Mesothelial cell of epicardium (in vitro differentiated cells): ENCODE measurements at places on chromosomes 5 and 9. TPM values are rescaled to one million over a fixed set of nuclear protein-coding genes. Genes with fewer than 3 reads are reported as not detected.

DNA sequence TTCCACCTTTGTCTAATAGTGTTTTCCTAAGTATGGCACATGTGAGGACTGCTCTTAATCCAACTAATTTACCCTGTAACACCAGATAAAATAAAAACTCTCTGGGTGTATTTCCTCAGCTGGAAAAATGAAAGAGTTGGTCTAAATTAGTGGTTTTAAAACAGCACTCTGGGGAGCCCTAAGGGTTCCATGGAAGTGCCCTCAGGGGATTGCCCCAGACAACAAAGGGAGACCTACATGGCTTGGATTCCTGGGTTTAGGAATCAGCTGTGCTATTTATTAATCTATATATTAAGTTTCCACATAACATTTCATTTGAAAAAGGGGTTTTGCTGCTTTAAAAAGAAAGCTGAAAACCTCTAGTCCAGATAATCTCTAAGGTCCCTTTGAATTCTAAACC is 20.2 kb downstream of the ADAMTS6 start:
- no peak for DNase-seq

DNA sequence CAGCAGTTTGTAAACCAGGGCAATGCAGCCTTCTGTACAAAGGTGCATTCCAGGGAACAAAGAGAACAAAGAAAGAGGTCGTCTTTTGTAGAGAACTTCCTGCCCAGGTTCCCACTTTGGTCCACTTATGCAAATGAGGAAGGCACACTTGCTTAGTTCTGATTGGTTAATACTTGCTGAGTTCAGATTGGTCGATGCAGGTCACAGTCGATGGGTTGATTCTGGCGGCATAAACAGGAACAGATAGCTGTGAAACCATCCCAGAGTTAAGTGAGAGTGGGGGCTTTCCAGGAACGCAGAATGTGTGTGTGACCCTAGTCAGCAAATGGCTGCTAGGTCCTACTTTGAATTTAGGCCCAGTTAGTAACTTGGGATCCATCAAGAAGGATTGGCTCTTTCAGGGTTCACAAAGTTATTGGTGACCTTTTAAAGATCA is 1.8 kb upstream of the ADAMTS13 start:
- no peak for DNase-seq

DNA sequence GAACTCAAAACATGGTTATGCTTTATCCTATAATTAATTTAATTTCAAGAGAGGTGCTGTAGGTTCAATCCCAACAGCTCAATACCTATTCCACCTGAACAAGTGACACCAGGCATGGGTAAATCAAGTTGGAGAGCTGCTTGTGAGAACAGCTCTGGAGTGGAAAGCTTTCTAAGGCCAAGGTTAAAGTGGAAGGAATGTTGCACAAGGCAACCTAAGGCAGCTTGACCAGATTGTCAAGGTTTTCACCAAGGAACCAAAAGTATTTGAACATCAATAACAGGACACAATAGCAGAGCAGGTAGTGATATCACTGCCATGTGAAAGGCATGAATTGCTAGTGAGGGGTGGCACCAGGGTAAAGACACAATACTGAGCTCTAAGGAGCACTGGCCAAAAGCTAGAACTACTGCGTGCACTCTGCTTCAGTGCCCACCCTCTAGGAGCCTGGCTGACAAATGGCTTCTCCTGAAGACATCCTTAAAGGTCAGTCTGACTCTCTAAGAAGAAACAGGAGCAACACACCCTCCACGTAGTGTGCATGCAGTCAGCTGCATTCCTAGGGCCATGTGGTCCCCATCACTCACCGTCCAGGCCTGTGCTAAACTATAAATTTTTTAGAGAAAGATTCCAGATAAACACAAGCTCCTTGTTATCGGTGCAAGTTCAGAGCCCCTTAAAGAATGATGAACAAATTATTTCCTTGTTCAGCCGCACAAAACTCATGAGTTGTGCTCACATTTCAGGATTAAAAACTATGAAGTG is 677.7 kb upstream of the KLF4 start:
- no peak for DNase-seq

- DNase-seq = no peak
These were observed 814 bp downstream of the PLCXD3 start for GRCh38 chr5:41509399-41510175.

DNA sequence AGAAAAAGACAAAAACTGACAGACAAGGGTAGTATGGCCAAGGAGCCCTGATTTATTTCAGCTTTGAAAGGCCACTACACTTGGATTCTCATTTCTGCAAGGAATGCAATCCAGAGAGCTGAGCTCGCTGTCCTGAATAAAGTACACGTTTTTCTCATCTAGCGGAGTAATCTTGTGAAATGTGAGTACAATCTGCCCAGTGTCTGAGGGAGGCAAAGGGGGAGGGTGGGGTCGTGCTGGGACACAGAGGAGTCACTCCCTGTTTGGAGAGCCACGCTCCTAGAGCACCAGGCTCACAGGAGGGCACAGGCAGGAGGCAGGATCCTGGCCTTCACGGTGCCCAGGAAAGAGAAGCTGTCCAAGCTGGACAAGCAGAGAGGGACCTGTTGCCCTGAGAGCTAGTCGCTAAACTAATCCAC is 51.0 kb upstream of the IFNK start:
- no peak for DNase-seq

DNA sequence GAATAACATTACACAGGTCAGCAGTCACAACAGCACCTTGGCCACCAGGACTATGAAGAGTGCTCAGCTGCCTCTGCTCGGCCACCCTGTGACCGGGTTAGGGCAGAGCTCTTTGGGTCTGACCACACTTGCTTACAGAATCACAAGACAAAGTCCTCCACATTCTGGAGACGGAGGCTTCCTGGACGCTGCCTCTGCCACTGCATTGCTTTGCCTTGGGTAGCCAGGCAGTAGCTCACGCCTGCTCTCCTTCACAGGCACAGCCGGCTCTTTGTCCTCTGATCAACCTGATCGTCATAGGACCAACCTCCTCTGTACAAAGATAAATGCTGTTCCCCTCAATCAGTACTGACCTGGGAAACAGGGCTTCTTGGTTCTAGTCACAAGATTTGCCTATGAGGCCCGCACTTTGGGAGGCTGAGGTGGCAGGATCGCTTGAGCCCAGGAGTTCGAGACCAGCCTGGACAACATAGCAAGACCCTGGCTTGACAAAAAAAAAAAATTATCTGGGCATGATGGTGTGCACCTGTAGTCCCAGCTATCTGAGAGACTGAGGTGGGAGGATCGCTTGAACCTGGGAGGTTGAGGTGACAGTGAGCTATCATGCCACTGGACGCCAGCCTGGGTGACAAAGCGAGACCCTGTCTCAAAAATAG is 128.4 kb upstream of the IER5L start:
- DNase-seq = peak; percentile 11

DNA sequence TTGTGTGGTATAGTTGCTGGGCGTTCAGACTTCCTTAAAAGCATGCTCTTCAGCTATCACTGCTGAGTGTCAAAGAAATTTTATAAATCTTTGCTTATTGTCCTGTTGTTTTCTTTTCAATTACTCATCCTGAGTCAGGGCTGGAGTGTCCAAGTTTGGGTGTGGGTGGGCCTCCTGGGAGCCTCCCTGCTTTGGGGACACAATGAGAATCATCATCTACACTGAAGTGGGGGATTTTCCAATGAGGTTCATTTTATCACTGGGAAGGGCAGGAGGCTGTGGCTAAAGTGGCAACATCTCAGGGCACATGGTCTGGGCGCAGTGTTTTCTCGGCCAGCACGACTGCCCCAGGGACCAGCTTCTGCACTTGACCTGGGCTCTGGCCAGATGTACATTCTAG is 19.5 kb downstream of the GFPT2 start:
- no peak for DNase-seq

DNA sequence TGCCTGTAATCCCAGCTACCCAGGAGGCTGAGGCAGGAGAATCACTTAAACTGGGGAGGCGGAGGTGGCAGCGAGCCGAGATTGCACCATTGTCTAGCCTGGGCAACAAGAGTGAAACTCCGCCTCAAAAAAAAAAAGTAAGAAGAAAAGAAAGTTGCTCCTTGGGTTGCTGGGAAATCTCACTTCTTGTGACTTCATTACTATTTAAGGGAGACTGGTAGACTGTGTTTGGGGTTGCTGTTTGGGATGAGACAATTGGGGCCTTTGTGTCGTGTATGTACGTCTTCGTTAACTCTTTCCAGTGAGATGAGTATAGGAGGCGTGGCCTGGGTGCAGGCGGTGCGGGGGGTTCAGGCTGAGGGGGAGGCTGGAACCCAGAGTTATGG is 11.6 kb downstream of the NDST1 start:
- DNase-seq = no peak

DNA sequence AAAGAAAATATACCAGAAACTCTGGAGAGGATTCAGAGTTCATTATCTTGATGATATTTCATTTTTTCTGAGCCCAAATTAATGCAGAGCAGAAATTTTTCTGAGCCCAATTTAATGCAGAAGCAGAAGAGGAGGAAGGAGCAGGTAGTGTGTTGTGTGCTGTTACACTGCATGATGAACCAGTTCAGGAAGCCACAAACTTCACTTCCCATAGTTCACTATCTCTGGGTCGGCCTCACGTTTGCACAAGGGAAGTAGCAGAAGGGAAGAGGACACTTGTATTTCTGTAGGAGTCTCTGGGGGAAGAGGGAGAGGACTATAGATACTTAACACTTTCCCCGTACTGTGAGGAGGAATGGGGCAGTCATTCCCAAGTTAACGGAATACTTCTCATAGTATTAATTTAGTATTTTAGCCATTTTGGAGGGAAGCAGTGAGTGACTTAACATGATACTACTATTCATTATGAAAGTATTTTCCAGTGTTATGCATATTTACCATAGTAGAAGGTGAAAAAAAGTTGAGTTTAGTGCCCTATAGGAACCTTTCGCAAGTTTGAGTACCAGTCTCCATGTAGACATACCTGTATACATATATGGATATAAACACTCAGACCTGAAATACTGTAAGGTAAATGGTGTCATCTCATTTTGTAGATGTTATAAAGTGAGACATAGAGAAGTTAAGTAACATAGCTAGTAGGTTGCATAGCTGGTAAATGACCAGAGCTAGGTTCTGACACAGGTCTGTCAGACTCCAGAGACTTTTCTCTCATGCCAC is 30.0 kb downstream of the XPA start:
- DNase-seq = no peak

GRCh38 chr9:36971935-36972488 is 62.1 kb downstream of the PAX5 start:
- DNase-seq = no peak

GRCh38 chr9:124511891-124512805 is 4.9 kb upstream of the NR5A1 start:
- DNase-seq = no peak

DNA sequence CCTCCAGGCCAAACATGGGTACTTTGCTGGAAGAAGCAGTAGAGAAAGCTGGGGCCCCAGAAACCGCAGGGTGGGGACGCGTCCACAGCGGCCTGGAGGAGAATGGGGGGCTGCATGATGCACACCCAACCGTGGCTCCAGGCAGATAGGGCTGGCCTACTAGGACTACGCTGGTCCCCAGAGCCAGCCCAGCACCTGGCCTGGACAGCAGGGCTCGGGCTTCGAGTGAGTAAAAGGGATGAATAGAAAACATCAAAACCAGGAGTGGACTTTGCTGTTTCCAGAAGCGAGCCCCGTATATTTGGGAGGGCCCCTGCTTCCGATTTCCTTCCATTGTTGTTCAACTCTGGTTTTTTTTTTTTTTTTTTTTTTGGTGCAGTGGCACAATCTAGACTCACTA is 30.7 kb downstream of the DBH start:
- no peak for DNase-seq

Gene DNM1
- 86.8 to 98.6 TPM (median 89.2 TPM) in 3 replicates for total RNA-seq

DNA sequence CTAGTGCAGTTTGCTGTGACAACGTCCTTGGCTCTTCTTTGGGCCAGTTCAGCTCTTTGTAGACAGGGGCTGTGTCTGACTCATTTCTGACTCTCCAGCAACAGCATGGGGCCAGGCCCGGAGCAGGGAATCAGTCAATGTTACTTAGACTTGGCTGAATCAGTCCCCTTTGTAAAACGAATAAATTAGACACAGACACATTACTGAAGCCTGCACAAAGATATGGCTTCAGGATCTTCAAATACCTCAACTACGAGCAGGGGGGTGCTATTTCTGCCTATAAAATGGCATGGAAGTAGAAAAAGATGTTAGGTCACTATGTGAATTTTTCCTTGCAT is 204.7 kb downstream of the TTLL11 start:
- DNase-seq = no peak

- no peak for DNase-seq
These were observed 31.4 kb upstream of the ERAP1 start for GRCh38 chr5:96839071-96839592.

DNA sequence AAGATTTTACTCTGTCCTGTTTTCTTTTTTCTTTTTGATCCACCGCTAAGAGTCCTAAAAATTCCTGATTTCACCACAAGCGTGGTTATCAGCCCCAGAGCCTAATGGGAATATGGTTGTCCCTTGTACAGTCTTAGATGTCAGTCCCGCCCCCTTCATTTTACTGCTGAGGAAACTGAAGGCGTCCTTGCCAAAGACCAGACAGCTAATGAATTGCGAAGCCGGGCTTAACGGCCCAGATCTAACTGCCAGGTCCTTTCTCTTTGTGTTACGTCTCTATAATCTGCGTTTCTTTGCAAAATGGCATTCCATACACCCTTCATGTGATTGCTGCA is 497 bp downstream of the NSA2 start:
- no peak for DNase-seq

Gene CORO2A
- 5.9 to 6.3 TPM (median 5.9 TPM) in 3 replicates for total RNA-seq

- no peak for DNase-seq
These were observed 601.0 kb upstream of the ACO1 start for GRCh38 chr9:31783491-31783890.

- no peak for DNase-seq
These were observed 2.3 kb upstream of the SLC9A3 start for GRCh38 chr5:526456-527088.

- no peak for DNase-seq
These were observed 1.2 kb downstream of the ERCC8 start for GRCh38 chr5:60943624-60944023.

Gene SLC23A1
- not detected in 3 replicates for total RNA-seq

GRCh38 chr5:168039566-168040248 is 251.7 kb upstream of the WWC1 start:
- no peak for DNase-seq

Gene HAVCR2
- 0.84 to 1.2 TPM (median 0.86 TPM) in 3 replicates for total RNA-seq

- DNase-seq = no peak
These were observed 85.6 kb downstream of the PTTG1 start for GRCh38 chr5:160507221-160507721.

Gene ICE1
- 36.7 to 37.9 TPM (median 37.4 TPM) in 3 replicates for total RNA-seq

DNA sequence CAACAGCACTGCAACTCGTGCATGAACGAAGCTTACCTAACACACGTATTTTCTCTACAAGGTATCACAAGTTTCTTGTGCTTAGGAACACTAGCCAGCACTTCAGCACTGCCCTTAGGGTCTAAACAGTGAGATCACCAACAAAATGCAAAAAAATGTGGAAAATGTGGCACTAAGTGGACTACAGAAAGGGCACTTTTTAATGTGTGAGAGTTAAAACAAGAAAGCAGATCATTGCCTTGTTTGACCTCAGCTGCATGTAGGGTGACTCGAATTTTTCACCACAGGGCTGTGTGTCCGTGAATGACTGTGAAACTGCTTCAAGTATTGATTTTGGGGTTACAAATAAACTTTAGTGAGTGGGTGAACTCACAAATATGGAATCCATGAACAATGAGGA is 90.5 kb downstream of the MARCHF3 start:
- no peak for DNase-seq

Gene SPINK5
- 19.8 to 20.8 TPM (median 19.8 TPM) in 3 replicates for total RNA-seq

Gene C5orf46
- total RNA-seq = 0.42 to 0.59 TPM in 2 of 3 replicates, not detected in the other

GRCh38 chr9:134191455-134192209 is 27.3 kb upstream of the RNU6ATAC start:
- DNase-seq = no peak
